CD4-positive, alpha-beta T cell treated with Interferon gamma for 1 hour (primary cell): ENCODE measurements at places on chromosomes 5 and 9.

DNA sequence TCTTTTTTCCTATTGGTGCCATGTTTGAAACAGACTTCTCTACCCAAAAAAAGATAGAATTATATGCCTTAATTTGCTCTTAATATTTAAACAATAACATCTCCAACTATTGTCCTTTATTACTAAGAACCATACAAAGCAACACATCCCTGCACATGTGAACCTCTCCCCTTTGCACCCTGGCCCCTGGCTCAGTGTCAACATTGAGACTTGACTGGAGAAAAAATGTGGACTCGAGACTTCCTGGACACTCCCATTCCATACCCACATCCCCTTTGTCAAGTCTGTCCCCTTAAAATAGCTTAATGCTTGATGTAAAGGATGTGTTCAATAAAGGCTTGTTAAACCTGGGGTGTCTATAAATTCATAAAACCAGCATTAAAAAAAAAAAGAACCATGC is 53.2 kb downstream of the TTC39B start:
- DNase-seq: no peak

DNA sequence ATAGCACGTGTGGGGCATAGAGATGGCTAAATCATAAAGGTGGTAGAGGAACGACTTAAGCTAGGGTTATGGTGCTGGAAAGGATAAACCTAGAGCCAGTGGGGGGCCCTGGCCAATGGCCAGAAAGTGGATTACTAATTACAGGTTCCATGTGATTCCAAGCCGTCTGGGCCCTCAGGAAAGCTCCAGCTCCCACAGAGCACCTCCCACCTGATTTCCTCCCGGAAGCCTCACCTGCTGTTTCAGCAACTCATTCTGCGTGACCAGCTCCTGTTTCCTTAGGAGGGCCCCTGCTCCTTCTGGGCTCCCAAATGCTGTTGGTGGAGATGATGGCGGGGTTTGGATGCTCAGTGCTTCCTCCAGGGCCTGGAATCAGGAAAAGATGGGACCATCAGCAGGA is 16.2 kb downstream of the GPX3 start:
- no peak for DNase-seq

GRCh38 chr5:149990518-149991376 is 9.7 kb downstream of the TIGD6 start:
- DNase-seq: peak; percentile 54

DNA sequence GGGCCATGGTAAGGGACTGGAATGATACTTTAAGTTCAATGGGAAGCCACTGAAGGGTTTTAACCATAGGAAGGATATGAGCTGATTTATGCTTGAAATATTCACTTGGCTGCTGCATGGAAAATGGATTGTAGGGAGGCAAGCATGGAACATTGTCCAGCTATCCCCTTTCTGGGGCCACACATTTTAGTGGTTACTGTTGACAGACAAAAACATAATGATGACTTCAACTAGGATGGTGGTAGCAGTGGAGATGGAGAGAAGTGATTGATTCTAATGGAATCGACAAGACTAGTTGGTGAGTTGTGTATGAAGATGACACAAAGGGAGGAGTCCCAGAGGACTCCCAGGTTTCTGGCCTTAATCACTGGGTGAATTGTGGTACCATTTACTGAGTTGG is 6.2 kb upstream of the FCHSD1 start:
- no peak for DNase-seq

GRCh38 chr9:105055917-105056316 is 128.0 kb upstream of the ABCA1 start:
- DNase-seq: no peak

GRCh38 chr5:86909418-86910295 is 291.9 kb downstream of the COX7C start:
- DNase-seq: no peak

DNA sequence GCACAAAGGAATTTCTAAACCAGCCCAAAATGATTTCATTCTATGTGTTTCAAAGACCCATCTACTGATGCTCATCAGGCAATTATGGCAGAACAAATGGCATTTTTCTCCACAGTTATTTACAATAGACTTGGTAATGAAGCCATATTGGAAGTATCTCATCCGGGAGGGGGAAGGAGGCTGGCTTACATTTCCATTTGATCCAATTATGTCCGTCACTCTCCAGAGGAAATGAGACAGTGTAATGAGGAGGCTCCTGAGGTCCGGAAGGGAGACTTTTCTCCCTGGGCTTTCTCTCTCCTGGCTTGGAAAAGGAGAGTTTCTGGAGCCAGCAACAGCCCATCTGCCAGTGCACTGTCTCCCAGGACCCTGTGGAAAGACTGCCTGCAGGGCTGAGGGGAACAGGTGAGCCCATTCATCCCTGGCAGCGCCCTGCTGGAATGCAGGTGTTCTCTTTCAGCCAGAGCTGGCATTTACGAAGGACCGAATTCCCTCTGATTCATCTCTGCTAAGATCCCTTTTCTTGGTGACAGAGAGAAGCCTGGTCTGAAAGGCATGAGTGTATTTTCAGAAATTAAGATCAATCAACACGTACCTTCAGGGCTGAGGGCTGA is 54.9 kb upstream of the SAP30L start:
- no peak for DNase-seq
